ENCODE measurements at places on chromosomes 6 and 20. TPM values are rescaled to one million over a fixed set of nuclear protein-coding genes. Genes with fewer than 3 reads are reported as not detected.

The C6orf141 gene
- total RNA-seq: 0.15 TPM

The PRPH2 gene
- total RNA-seq: not detected

The GNAS-AS1 gene
- total RNA-seq: not detected

The ENPP3 gene
- not detected for total RNA-seq

The NRSN1 gene
- total RNA-seq: not detected

The BPIFB1 gene
- total RNA-seq: 0.10 TPM

The MACROD2 gene
- 1.2 TPM for total RNA-seq

The LAMA4 gene
- 11.9 TPM for total RNA-seq

The RGS17 gene
- total RNA-seq: 8.7 TPM

The TNF gene
- total RNA-seq: 0.64 TPM

The TMEM170B gene
- 1.3 TPM for total RNA-seq

The MICB gene
- 72.1 TPM for total RNA-seq

The KHDRBS2 gene
- not detected for total RNA-seq

The IL17A gene
- not detected for total RNA-seq

The PERP gene
- 348 TPM for total RNA-seq

The SPAG4 gene
- total RNA-seq: 17.6 TPM

The TP53TG5 gene
- not detected for total RNA-seq

The CST7 gene
- total RNA-seq: not detected

The GPR6 gene
- total RNA-seq: not detected

The RAB44 gene
- not detected for total RNA-seq

The HUS1B gene
- total RNA-seq: 0.74 TPM

The GPX5 gene
- total RNA-seq: not detected

The ULBP2 gene
- 0.69 TPM for total RNA-seq

Measured in Panc1 (cell line).